Activated naive CD8-positive, alpha-beta T cell treated with anti-CD3 and anti-CD28 coated beads, Interleukin-2, amount 50 U/mL, for 24 hours (primary cell): ENCODE measurements at places on chromosomes 13 and 19.

- no peak for DNase-seq
Observed at GRCh38 chr19:28350673-28351072, 862.3 kb downstream of the UQCRFS1 start.

- no peak for DNase-seq
Observed at GRCh38 chr13:76600081-76600480, 286.1 kb downstream of the KCTD12 start.

- DNase-seq: no peak
Observed at GRCh38 chr19:524062-524674, 7.4 kb upstream of the CDC34 start.

- DNase-seq: peak; percentile 66
Observed at GRCh38 chr13:99980201-99980823, 1.3 kb upstream of the ZIC2 start.

DNA sequence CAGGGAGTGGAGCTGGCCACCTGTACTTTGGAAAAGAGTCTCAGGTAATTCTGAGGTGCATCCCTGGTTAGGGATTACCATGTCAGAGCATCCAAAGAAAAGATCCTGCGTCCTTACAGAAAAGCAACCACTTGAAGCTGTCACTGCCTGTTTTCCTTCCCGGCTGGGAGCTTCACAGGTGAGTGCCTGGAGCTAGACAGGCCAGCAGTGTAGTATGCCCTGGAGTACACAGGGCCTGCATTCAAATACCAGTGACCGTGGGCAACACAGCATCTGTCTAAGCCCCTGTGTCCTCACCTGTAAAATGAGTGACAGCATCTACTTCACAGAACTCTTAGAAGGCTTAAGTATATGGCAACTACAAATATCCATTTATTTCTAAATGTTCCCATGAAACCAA lies 29.0 kb downstream of the DZIP1 start:
- no peak for DNase-seq

DNA sequence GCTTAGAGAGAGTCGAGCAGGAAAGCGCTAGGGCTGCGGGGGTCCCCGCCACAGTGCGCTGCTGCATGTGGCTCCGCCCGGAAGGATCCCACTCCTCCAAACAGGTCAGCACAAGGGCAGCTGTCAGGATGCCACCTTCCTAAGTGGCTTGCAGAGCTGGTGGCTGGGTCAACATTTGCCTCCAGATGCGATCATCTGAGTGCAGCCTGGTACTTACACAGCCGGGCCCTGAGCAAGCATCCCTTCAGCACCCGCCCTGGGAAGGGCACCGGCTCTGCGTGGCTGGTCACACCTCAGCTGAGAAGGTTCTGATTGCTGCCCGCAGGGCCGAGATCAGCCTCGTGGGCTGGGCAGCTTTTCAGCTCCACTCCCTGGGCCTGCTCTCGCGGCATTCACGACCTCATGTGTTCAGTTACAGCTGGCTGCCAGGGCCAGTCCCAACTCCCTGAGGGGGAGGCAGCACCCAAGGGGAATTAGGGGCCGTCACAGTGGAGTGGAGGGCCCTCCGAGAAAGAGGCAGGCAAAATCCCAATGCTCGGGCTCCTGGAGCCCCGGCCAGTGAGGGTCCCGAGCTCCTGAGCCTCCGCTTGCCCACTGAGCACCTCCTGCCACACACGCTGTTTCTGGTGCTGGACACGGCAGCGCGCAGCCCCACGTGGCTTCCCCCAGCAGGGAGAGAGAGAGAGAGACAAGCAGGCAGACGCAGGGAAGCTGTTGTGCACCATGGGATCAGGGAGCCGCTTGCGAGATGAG lies 26.8 kb downstream of the AP1M1 start:
- DNase-seq: no peak

DNA sequence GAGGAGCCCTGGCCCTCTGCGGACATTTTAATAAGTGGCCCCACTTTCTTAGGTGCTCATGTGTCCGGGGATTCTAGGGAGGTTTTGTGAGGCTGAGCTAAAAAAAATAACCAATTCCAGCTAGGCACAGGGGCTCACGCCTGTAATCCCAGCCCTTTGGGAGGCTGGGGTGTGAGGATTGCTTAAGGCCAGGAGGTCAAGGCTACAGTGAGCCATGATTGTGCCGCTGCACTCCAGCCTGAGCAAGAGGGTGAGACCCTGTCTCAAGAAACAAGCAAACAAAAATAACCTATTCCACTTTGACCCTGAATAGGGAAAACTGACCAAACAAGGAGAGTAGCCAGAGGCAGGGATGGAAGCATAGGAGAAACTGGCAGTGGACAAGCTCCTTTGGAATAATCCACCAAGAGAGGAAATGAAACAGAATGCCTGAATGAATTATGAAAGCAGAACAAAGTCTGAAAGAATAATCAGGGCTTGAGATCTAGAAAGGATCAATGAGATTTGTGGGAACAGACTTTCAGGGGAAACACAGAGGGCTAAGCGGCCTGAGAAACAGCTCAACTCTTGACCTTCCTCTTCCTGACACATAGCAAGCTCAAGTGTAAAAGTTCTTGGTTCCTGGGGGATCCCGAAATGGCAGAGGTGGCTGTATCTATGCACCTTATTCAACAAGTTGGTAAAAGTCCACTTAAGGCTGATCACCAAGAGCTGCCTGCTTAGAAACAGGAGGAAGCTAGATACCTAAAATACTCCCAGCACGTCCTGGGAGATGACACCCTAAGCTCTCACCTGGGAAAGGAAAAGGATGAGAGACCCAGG lies 30.1 kb upstream of the FFAR2 start:
- no peak for DNase-seq

GRCh38 chr13:77810430-77810829 lies 108.2 kb downstream of the EDNRB start:
- no peak for DNase-seq

- no peak for DNase-seq
Observed at GRCh38 chr13:23722726-23723453, 152.7 kb downstream of the TNFRSF19 start.

DNA sequence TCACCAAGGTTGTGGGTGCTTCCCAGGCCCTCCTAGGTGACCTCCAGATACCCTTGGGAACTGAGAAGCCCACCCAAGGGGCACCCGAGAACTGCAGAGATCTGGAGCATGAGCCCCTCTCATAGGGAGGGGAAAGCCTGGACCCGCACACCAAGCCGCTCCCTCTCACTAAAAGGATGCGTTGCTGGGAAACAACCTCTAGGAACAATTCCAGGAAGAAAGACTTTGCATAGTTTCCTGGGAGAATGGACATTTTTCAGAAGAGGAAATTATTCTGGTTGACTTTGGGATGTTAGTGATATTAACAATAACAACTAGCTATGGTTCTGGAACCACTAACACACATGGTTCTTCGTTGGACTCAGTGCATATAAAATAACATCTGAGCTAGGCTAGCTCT lies 64.6 kb downstream of the SLC7A1 start:
- DNase-seq: no peak

DNA sequence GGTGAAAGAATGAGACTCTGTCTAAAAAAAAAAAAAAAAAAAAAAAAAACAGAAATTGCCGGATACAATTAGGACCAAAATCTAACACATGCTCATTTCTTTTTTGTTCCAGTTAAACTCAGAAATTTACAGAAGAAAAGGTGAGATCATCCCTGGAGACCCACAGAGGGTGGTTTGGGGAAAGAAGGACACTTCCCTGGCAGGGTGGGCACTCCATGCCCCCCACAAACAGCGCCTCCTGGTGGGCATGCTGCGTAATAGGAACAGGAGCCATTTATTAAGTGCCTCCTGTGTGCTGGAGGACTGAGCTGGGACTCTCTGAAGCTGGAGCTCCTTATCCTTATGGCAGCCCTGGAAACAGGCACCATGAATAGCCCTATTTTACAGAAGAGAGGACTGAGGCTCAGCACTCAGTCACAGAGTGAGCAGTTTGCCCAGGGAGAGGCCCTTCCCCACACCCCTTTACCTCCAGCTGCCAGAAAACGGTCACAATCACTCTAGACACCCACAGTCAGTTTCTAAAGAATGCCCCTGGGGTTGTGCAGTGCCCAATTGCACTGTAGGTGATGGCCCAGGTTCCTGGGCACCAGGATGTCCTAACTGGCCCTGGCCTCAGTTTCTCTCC lies 10.1 kb downstream of the C19orf38 start:
- peak; percentile 65 for DNase-seq

- DNase-seq: no peak
Observed at GRCh38 chr13:104015646-104016396, 949.6 kb upstream of the SLC10A2 start.

DNA sequence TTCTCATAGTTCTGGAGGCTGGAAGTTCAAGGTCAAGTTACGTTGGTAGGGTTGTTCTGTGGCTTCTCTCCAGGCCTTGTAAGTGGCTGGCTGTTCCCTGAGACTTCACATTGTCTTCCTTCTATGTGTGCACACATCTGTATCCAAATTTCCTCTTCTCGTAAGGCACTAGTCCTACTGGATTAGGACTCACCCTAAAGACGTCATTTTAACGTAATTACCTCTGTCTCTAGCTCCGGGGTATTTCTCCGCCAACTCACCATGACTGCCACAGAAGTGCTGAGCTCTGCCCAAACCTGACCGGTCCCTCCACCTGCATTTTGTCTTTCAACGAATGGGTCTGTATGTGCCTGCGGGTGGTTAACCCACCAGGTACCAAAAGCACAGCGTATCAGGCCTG lies 8.7 kb upstream of the SYDE1 start:
- no peak for DNase-seq

DNA sequence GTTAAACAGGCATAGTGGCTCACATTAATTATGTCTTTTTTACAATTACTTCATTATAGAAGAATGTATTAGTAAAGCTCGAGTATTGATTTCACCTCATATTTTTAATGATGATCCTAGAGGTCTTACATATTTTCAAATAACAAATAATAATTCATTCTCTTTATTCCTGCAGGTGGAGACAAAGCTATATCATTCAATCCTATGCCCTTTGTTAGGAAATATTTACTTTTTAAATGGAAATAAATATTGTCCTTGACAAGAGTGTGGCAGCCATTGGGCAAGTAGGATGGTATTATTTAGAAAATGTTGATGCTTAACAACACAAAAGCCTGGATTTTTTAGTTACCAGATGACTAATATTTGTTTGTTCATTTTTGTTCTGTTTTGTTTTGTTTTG lies 127.6 kb downstream of the COG6 start:
- DNase-seq: no peak

DNA sequence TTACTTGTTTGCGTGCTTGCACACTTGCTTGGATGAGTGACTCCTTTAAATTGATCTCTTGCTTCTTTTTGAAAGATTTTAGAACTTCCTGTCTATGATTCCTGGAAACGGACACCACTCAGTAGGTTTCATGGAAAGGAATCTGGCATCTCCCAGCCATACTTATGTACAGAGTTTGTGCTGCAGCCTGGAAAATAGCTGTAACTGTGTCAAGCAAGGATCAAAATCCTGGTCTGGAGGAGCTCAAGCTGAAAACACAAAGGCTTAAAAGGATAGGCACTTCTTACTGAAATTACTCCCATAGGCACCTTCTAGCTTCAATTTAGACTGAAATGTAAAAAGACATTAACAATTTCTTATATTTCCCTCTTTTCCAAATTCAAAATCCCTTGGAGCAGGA lies 1.4 kb upstream of the FREM2 start:
- DNase-seq: no peak

GRCh38 chr13:73535341-73535740 lies 476.5 kb downstream of the KLF5 start:
- no peak for DNase-seq

- no peak for DNase-seq
Observed at GRCh38 chr13:60288569-60288968, 108.5 kb upstream of the TDRD3 start.

DNA sequence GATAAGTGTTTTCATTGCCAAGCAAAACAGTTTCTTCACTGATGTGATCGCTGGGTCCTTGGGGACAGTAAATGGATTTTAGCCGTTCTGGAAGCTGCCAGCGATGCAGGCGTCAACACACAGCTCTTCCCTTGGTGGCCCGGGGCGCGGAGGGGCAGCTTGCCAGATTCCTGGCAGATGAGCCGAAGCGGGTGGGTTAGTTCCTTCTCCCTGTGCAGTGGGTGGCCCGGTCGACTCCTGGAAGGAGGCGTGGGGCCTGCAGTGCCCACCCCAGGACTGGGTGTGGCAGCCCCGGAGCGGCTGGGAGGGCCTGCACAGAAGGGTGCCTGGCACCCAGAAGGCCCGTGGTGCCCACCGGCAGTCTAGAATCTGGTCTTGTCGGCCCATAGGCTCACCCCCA lies 69.0 kb downstream of the KDM4B start:
- DNase-seq: no peak

DNA sequence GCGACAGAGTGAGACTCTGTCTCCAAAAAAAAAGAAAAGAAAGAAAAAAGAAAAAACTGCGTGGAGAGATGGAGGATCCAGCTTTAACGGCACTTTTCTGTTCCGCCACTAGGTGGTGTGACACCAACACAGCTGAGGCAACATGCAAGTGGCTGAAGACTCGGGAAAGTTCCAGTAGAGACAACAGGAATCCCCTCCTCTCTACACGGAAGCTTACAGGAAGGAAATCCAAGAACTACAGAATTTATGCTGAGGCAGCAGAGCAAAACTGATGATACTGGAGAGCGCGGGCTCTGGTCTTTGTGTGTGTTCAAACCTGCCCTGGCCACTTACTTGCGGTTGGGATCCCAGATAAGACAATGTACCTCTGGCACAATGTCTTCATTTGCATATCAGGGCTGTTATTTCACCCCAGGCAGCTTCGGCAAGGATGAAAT lies 9.9 kb downstream of the RANBP3 start:
- DNase-seq: peak; percentile 69

- no peak for DNase-seq
Observed at GRCh38 chr19:33622809-33623511, 1.2 kb downstream of the CHST8 start.

GRCh38 chr19:38921420-38922274 lies 8.9 kb downstream of the SARS2 start:
- DNase-seq: no peak
